ENCODE measurements at places on chromosomes 4 and X.

GRCh38 chr4:139453041-139453370 lies 915 bp upstream of the RAB33B start:
- DNase-seq = peak; percentile 71

- no peak for DNase-seq
Measured at GRCh38 chrX:19836337-19836736, 51.1 kb downstream of the SH3KBP1 start.

DNA sequence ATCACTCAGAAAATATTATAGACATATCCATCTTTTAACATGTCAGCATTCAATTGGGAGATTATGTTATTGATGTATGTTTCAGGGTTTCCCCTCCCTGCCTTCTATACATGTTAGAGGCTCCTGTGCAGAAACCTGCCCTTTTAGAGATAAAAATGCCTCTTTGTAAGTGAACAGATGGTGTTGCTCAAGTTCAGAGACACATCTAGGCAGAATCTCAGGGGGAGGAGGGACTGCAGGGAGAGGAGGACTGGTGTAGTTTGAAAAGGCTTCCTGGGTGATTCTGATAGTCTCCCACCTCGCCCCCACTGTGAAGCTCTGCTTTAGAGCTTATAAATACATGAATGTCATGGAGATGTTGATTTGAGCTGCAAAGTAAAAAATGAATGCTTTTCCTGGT lies 12.0 kb upstream of the UNC5C start:
- no peak for DNase-seq

- no peak for DNase-seq
Measured at GRCh38 chrX:77925764-77926163, 15.3 kb downstream of the ATP7A start.

DNA sequence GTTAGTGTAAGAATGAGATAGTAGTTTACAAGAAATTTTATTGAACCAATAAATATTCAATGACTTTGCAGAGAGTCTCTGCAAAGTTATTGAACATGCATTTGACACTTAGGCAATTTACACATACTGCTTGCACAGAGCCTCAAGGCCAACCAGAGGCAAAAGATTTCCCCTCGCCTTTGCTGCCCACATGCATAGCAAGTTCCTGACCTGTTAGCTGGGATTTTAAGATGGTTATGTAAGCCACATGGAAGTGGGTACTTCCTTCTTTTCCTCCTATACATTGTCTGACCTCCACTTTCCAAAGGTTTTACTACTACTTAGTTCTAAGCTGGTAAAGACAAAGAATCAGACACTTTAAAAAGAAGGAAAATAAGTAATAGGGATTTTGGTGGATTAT lies 430.1 kb upstream of the FRG1 start:
- DNase-seq = no peak

- DNase-seq = no peak
Measured at GRCh38 chr4:66465111-66465510, 794.8 kb upstream of the EPHA5 start.

DNA sequence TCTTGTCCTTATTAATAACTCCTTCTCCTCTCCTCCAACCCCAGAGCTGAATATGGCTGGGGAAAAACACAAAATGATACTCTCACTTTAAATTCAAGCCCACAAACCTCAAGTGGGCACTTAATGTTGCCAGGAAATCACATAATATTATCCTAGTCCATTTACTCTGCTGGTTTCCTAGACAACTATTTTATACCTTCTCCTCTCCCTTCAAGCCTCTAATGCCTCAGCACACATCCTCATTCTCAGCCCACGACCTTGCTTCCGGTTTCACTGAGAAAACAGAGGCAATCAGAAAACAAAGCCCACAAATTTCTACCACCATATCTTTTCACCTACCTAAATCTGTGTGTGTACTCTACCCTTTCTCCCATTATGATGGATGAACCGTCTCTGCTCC lies 12.1 kb upstream of the CLCN5 start:
- DNase-seq = peak; percentile 23

DNA sequence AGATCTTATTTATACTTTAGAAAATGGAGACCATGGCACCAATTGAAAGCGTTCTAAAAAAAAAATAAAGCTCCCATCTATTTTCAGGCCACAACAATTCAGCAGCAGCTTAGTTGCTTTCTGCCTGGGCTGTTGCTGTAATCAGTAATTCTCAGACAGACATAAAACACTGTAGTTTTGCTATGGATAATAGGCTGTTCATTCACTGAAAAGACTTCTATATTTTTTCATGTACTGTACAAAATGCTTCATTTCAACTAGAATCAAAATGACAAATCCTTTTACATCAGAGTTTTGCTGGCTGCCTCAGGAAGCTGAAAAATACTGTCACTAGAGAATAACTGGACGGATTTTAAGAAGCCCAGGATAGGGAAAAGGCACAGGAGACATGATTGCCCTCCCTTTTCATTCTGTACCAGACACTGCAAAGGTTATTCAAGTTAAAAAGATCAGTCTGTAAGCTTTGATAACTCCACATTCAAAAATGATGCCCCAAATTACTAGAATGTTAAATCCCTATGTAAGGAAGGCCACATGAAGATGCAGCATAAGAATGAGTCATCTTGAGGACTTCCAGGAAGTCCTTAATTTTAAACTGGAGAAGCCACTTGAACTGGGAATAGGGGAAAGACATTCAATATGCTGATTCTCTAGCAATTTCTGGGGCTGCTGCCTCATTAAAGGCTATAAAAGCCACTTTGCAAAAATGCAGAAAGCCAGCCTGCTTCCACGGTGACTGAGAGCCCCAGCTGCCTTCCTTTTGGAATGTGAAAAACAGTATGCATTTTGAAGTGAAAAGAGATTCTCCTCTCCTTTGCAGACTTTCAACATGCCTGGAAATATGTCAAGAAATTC lies 403.2 kb upstream of the RASGEF1B start:
- no peak for DNase-seq

- DNase-seq = no peak
Measured at GRCh38 chrX:3621414-3621813, 92.0 kb downstream of the PRKX start.

GRCh38 chrX:121195719-121196118 lies 148.3 kb downstream of the GLUD2 start:
- DNase-seq = no peak

DNA sequence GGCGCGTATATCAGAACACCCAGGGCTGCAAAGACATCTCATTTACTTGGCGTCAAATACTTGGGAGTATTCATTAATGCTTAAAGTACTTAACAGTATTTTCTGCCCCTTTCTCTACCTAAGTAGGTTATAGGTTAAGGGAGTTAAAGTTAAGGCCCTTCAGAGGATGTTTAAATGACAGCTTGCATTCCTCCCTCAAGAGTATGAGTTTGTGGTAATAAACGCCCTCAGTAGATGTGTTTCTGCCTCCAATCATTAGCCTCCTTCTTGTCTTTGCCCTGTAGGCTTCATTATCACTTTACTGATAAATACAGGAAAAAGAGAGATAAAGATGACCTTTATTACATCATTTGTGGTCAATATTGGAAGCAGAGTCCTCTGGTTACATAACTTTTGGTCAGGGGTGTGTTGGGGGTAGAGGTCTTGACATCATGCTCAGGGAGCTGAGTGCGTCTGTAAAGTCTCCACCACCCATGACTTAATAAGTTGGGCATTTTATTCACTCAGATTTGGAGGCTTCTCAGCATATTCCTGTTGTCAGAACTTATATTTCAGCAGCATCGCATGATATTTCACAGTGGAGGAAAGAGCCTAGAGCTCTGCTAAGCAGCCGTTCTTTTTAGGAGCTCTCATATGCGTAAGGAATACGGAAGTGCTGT lies 145.9 kb downstream of the CPE start:
- DNase-seq = no peak

DNA sequence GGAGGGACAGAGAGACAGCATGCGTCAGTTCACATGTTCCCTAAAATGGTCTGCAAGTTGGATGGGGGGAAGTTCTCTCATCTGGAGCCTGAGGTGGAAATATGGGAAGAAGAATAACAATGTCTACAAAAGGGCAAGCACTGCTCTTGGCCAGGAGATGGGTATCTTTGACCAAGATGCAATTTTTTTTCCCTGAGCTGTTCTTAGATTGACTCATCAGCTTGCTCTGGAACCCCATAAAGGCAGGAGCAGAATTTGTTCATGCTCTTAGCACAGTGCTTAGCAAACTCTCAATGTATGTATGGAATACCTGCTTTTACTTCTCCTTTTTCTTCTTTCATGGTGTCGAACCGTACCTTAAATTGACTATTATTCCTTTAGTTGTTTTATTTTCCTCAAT lies 90.5 kb upstream of the ZNF827 start:
- no peak for DNase-seq

GRCh38 chrX:47690175-47690574 lies 31.2 kb upstream of the UXT start:
- DNase-seq = no peak

GRCh38 chr4:109655396-109655795 lies 47.8 kb downstream of the CASP6 start:
- no peak for DNase-seq

- no peak for DNase-seq
Measured at GRCh38 chr4:18397681-18398390, 376.3 kb upstream of the LCORL start.

DNA sequence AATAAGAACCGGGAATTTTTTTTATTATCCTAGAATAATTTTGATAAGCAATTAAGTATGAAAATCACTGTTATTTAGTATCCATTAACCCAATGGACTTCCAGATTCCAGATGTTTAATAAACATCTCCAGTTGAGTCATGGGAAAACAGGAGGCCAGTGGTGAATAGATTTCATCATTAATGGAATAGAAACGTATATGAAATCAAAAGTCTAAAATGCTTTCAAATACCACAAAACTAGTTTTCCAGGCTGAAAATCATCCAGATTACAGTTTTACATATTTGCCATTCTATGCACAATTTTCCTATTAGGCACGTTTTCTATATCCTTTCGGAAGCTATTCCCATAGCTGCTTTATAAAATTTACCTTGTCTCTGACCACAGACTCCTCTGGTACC lies 35.0 kb downstream of the IRF2 start:
- no peak for DNase-seq

DNA sequence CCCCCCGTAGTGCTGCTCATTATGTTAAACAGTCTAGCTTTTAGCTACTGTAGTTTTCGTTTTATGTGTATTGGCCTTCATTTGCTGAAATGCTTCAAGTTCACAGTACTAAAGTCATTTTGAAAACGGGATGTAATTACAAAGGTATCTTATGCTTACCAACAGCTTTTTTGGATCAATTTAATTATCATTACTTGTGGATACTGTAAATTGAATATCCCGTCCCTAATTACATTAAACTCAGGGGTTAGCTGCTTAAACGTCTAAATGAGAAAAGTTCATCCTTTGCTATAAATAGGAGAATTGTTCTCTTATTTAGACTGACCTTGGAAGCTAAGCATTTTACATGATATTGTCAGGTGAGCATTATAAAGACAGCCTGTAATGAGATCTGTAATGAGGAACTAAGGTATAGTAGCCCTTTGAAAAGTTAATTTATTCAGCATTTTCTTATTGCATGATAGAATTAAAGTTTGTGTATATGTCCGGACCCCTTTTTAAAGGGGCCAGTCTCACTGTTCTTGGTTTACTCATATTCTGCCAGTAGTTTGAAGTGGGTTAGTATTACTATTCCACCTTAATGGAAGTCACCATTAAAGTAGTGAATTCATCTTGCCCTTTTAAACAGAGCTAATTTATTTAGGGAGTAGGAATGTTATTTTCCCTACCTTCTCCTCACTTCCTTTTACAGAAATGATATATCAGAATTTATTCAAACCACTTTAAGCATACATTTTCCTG lies 252.6 kb downstream of the TENM3 start:
- no peak for DNase-seq

GRCh38 chr4:183797445-183798300 lies 107.4 kb upstream of the STOX2 start:
- DNase-seq = peak; percentile 46

DNA sequence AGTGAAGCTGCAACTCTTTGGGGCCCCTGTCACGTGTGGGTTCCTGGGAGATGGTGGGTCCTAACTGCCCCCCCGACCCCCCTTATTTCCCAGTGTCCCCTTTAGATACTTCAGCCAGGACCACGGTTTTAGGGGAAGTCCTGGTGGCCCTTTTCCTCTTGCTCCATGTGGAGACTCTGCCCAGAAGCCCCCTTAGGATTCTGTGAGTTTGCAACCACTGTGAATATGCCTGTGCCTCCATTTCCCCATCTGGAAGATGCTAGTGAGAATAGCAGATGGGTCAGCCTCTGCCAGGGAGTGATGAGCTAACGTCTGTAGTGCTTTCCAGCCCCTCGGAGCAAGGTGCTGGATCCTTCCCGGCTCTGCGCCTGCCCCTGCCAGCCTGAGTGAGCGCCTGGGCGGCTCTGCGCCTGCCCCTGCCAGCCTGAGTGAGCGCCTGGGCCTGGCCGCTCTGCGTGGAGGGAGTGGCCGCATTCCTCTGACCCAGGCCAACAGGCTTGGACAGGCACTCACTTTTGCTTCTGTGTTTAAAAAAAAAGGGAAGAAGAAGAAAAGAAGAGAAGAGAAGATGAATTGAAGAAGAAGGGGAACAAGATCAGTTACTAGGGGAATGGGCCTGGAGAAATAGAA lies 6.7 kb upstream of the CITED1 start:
- DNase-seq = no peak

DNA sequence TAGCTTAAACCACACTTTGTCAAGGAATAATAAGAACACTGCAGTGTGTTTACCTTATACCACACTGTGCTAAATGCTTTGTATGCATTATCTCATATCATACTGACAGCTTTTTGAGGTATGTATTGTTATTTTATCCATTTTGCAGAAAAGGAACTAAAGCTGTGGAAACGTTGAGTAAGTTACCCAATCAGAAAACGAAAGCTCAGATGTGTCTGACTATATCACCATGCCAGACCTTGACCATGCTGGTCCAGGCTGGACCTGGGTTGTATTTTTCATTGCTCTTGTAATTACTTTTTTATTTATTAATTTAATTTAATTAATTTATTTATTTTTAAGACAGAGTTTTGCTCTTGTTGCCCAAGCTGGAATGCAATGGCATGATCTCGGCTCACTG lies 2.1 kb downstream of the HSD17B11 start:
- no peak for DNase-seq

DNA sequence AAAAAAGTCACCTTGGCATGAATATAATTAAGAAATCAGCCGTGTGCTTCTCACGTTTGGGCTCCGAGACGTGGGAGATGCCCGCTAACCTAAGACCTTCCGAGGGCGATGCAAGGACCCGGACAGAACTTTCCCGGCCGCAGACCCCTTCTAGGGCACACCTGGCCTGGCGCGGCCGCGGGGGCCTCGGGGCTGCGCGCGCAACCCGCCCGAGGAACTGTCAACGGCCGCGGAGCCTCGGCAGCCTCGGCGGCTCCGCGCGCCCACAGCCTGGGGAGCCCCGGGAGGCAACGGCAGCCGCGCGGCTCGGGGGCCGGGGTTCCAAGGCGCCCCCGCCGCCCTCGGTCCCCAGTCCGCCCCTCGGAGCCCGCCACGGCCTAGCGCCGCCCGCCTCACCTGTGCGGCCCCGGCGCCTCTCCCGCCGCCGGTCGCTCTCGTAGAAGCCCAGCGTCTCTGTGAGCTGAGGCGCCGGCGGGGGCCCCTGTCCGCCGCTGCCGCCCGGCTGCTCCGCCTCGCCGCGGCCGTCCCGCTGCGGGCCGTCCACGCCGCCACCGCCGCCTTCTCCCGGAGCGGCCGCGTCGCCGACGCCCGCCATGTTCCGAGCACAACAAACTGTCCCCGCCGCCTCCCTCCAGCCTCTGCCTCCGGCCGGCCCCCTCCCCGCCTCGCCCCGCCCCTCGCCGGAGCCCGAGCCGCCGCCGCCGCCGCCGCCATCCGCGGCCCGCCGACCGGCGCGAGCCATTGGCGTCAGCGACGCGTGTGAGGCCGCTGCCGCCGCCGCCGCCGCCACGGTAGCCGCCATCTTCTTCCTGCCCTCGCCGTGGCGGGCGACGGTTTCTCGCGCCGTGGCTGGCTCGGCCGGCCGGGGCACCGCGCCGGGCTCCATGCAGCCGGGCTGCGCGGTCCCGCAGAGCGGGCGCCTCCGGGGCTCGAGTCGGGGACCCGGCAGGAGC lies at the start of gene TAPT1:
Gene TAPT1, minus strand, starts transcription at position 609 of the 953 bp plus-strand sequence. Its CDS starts 14 bp downstream, at position 595.
- DNase-seq = peak; percentile 90

Data from GM13976 (cell line).